ENCODE measurements at places on chromosomes 3 and 15. TPM values are rescaled to one million over a fixed set of nuclear protein-coding genes. Genes with fewer than 3 reads are reported as not detected.
A peak's percentile ranks its signal among the peaks of the same experiment; 100 is the strongest.

DNA sequence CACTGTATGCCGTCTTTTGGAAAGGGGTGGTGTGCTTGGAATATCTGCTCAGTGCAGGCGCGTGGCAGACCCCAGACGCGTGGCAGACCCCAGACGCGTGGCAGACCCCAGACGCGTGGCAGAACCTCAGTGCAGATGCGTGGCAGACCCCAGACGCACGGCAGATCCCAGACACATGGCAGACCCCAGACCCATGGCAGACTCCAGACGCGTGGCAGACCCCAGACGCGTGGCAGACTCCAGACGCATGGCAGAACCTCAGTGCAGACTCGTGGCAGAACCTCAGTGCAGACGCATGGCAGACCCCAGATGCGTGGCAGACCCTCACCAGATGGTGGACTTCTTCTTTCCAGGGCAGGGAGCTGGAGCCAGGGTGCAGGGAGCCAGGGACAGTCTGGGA, 637 bp upstream of the MUC4 start:
- no peak for DNase-seq

UTS2B gene
- total RNA-seq: 0.19 TPM

DNA sequence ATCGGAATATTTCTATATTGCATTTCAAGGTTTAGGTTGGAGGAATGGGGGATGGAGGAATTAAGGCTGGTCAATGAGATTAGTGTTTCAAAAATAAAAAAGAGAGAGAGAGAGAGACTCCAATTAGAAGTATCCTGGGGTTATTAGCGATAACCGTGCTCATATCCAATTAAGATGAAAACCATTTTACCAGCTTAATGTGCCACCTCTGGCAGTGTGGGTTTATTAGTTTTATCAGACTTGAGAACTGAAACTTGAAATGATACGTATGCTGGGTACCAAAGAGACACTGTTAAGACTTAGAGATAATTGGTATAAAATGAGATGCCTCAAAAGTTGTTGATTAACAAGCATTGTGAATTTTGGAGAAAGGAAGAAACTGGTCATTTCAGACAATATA, 251.5 kb upstream of the NR2F2 start:
- DNase-seq: no peak

HHLA2 gene
- total RNA-seq: 0.91 TPM

DNA sequence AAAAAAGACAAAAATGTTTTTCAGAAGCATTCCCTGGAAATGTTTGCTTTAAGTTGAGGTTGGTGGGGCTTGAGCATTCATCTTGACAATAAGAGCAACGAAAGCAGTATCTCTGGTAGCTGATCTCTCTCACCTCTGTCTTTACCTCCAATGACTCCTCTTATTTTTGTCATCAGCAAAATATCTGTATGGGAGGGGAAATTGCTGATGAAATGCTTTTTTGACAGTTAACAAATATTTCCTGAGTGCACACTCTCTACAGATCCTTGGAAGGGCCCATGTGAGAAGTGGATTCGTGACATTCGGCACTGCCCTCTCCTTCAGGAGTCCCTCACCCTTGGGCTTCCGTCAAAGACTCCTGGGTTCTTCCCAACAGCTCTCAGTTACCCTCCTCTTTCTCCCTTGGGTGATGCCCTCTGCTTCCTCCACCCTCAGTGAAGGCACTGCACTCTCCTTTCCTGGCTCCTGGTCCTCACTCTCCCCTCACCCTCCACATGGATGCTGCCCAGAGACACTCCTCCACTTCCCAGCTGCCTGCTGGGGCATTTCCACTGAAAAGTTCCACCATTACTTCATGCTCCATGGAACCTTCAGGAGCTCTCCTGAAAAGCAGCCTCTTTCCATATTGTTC, 2.9 kb upstream of the CGNL1 start:
- no peak for DNase-seq

- DNase-seq: no peak
Measured at GRCh38 chr15:83999396-84000135, 236.0 kb upstream of the GOLGA6L4 start.

DNA sequence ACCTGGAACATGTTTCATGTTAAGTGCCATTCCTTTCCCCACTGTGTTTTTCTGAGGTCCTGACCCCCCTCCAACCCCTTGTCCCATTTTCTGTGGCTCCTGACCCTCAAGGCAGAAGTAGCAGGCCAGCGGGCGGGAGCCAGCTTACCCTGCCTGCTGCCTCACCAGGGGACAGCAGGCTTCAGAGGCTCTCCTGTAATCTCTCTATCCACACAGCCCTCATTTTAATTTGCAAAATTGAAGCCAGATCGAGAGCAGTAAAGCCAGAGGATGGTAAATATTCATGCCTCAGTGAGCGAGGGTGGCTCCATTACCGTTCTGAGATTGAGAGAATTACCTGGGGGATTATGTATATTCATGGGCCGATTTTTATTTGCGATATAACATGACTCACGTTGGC, 147.6 kb downstream of the DNAJB8 start:
- DNase-seq: no peak

- DNase-seq: no peak
Measured at GRCh38 chr3:28751864-28752263, 403.2 kb upstream of the AZI2 start.

DNA sequence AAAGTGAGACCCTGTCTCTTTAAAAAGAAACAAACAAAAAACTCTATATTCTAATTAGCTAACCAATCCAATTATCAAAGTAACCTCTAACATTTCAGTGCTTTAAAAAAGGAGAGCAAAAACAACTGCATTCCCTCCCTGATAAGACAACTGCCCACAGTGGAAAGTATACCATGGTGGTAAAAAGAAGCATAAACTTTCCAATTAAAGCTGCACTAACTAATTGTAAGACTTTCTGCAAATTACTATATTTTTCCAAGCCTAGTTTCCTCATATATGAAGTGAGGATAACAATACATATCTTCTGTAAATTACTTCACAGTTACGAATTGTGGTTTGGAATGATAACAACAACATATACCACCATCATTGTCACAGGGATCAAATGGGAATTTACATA, 35.5 kb downstream of the STAG1 start:
- DNase-seq: no peak

DNA sequence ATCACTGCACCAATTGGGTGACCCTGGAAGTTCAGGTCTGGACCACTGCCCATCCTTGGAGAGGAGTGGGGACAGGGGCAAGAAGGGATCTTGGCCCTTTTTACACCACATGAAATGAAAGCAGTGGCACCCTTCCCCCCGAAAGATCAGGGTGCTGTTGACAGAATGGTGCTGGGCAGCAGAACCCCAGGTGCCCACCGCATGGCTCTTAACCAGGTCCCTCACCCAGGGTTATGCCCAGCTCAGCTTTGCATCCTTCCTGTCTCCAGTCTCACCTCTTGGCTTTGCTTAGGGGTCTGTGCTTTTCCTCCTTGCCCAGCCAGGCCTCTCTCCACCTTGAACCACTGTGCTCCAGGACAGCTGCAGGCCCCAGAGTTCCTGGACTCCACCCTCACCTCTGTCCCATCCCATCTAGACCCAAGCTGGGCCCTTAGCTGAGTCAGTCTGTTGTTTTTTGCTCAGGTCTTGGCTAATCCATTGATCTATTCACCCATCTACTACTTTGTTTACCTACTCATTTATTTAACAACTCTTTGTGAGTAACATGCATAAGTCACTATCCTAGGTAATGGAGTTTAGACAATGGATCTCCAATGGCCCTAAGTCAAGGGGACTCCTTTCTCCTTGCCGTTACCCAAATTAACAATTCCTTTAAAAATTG, 77.1 kb upstream of the PRR23E start:
- DNase-seq: no peak

CCDC9B gene
- total RNA-seq: 0.95 TPM

DNA sequence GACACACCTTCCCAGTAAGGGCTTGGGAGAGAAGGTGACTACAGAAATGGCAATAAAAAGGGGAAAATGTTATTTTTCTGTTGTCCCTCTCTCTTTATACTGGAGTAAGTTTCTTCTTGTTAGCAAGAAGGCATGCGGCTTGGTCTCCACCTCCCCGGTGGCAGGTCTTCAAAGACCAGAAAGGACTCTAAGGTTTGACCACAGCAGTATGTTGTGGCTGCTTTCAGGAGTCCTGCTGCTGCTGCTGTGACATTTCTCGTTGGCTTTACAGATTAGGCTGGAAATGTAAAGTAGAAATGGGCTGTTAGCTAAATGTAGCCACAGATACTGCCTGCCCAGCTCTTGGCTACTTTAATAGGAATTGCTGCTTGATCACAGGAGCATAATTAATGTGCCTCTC, 175.8 kb upstream of the ZBTB20 start:
- no peak for DNase-seq

DNA sequence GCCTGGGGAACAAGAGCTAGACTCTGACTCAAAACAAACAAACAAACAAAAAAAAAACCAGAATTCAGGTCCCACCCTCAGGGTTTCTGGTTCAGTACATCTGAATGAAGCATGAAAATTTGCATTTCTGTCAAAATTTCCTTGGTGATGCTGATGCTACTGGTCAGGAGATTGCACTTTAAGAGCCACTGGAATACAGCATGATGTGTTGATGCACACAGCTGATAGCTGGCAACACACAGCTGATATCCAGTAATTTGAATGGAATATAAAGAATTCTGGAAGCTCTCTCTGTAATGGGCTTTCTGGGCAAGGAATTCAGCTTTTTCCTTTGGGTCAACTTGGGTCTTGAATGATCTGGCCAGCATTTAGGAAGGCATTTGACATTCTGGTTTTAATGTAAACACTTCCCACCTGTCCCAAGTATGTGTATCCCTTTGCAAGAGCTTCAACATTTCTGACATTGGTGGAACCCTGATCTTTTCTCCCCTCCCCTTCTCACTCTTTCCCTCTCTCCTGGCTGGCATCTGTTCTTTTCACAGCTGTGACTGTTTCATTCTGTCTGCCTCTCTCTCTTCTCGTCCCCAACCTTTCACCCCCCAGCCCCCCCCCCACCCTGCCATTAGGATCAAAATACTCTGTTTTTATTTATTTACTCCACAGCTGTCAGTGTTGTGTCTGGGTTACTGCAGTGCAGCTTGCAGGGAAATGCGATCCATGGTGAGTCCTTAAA, 189.5 kb downstream of the TPRG1 start:
- DNase-seq: no peak

DNA sequence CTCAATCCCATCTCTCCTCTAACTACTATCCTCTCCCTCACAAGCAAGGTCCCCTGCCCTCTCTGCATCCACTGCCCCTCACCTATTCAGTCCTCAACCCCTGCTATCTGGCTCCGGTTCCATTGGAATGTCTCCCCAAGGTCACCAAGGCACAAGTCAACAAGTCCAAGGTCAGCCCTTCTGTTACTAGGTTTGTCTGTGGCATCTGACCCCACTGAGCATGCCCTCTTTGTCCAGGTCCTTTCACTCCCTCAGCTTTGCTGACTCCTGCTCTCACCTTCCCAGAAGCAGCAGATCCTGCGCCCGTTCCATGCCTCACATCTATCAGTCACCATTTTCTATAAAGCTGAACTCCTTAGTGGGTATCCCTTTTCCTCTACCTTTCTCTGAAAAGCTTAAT, 8.3 kb upstream of the SEMA7A start:
- DNase-seq: no peak

FBXO22 gene
- total RNA-seq: 43.9 TPM

DNA sequence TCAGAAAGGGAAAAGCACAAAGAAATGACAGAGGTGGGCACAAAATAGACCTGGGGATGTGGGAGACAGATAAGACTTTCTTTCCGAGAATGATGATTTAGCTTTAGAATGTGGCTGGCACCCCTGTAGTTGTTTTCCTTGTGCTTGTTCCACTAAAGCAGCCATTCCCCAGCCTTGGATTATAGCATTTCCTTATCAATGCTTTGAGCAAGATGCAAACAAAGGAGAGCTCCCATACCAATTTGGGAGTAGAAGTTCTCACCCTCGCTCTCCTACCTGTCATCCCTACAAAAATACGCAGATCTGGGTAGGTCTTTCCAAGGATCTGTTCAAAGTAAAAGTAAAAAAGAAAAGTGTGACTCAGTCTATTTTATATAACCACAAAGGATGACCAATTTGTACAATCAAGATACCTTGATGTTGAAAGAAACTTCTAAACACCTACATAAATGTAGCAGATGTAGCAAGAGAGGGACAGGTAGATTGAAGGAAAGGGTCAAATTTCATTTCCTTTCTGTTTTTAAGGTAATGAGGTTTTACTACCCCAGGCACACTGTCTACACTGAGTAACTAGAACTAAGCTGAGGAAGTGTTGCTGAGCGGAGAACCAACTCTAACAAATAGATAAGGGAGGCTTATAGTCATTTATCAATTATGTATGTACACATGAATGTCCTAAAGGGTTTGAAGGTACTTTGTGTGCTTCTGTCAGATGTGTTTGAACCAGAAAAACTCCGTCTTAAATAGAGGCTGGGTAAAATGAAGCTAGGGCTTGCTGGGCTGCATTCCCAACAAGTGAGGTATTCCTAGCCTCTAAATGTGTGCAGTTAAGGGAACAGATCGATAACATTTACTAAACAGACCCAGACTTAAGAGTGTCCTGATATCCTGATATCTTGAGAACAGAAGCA, 91.1 kb upstream of the LRRN1 start:
- DNase-seq: peak; percentile 30

DNA sequence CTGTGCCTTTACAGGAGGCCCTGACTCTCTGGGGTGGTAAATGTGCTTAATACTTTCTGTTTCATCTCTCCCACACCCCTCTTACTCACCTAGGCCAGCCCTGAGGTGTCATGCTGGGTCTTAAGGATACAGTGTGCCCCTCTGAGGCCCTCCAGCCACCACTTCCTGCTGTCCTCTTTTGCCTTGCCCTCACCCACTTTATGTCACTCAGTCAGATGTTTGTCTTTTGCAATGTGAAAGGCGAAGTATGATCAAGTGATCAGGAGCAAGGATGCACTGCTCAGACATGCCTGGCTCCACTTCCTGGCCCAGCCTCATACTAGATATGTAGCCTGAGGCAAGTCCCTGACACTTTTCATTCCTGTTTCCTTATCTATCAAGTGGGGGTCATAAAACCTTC, 339.0 kb upstream of the NR2E3 start:
- DNase-seq: peak; percentile 4

DNA sequence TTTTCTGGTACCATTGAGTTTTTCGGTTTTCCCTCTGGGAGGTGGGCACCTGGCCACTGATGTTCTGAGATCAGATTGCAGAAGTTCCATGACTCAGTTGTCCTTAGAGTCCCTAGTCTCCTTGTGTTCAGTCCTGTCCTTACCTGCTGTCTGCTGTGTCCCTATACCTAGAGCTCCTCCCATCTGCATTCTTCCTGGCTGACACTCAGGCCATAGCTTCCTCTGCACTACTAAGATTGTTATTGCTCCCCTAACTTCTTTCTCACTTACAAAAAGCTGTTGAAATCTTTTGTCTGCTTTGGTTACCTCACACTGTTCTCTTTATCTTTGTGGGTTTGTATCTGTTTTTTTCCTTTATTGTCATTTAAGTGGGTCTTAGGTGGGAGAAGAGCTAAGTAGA, 13.2 kb downstream of the USP3 start:
- DNase-seq: no peak

GRCh38 chr3:72582211-72582878, 265.9 kb downstream of the SHQ1 start:
- no peak for DNase-seq
